Activated B cell treated with CpG ODN at 0.5 μM for 24 hours (primary cell): ENCODE measurements at places on chromosomes 11 and 22. TPM values are rescaled to one million over a fixed set of nuclear protein-coding genes. Genes with fewer than 3 reads are reported as not detected.

The RIMBP3C gene
- 0.24 TPM in 1 of 2 replicates, not detected in the other for total RNA-seq

- H3K4me1 ChIP-seq: no peaks in the 10 kb centered on the region
- no peak for DNase-seq
- no peak overlapping the region for H3K4me3 ChIP-seq
- no peak overlapping the region for H3K27ac ChIP-seq
- peaks cover 30% of the 10 kb centered on the region for H3K36me3 ChIP-seq
- no peaks in the 10 kb centered on the region for H3K27me3 ChIP-seq
Measured at GRCh38 chr22:26748845-26749244, 91.5 kb downstream of the MIAT start.

- H3K4me3 ChIP-seq: peak overlapping the region; percentile 50
- H3K27me3 ChIP-seq: peaks cover 9% of the 10 kb centered on the region
- no peak overlapping the region for H3K27ac ChIP-seq
- no peak for DNase-seq
Measured at GRCh38 chr11:57474017-57474802, 13.9 kb downstream of the RTN4RL2 start.

DNA sequence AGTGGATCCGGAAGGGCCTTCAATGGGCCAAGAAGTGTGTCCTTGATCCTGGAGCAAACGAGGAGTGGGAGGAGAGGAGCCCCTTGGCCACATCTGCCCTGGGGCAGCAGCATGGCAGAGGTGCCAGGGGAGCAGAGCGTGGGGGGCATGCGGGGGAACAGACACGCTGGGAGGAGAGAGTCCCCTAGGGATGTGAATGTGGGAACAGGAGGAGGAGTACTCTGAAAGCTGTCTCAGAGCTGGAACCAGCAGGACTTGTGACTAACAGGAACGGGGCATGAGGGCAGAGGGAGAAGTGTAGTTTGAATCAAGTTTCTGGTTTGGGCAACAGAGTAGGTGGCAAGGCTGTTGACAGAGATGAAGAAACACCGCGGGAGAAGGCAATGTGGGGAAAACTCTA lies 54.5 kb upstream of the SLC35C1 start:
- no peaks in the 10 kb centered on the region for H3K4me1 ChIP-seq
- no peak for DNase-seq
- no peaks in the 10 kb centered on the region for H3K36me3 ChIP-seq

- no peak for DNase-seq
- H3K4me1 ChIP-seq: no peaks in the 10 kb centered on the region
- H3K27ac ChIP-seq: no peak overlapping the region
- H3K4me3 ChIP-seq: no peak overlapping the region
Measured at GRCh38 chr11:126224647-126225294, 13.2 kb downstream of the FAM118B start.

DNA sequence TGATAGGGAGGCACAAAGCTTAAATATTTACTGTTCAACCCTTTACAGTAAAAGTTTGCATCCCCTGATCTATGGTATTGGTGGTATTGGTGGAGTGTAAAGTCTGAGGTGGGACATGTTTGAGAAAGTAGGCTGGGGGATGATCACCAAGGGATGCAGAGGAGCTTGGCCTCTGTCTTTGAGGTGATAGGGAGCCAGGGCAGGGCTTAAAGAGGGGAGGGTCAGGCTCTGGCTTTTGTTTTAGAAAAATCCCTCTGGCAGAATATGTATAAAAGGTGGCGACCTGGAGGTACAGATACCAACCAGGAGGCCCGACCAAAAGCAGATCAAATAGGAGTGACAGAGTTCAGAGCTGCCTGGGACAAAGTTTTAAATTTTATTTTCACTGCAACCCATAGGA lies 59.0 kb downstream of the SWAP70 start:
- H3K4me1 ChIP-seq: peaks cover 82% of the 10 kb centered on the region
- H3K36me3 ChIP-seq: peaks cover 69% of the 10 kb centered on the region
- no peak overlapping the region for H3K4me3 ChIP-seq
